H7 (cell line): ENCODE measurements at places on chromosomes 4 and X.

GRCh38 chr4:126799971-126800574 is 832.7 kb upstream of the INTU start:
- DNase-seq: no peak

DNA sequence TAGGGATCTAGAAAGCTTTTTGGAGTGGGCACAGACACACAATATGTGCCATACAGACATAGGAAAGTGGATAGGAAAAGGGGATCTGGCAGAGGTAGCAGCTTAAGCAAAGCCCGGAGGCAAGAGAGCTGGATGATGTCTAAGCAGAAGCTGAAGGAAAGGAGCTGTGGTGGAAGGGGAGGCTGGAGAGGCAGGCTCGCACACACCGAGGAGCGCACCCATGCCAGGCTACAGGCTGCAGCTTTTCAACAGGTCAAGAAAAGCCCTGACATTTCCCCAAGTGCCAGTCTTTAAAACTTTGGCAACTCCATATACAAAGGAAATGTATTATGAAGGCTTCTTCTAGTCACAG is 67.4 kb downstream of the SOWAHB start:
- DNase-seq: no peak

- DNase-seq: peak; percentile 26
Observed at GRCh38 chrX:23263892-23264291, 70.8 kb upstream of the PTCHD1 start.

DNA sequence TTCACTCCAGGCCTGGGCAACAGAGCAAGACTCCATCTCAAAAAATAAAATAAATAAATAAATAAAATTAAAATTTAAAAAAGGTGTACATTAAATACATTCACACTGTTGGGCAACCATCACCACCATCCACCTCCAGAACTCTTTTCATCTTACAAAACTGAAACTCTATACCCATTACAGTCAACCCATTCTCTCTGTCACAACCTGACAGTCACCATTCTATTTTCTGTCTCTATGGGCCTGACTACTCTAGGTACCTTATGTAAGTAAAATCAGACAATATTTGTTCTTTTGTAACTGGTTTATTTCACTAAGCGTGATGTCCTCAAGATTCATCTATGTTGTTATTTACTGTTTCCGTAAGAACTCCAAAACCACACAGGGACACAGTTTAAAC is 59.6 kb downstream of the FRYL start:
- DNase-seq: no peak
